Heart left ventricle (tissue), 16 donors: ENCODE measurements at places on chromosomes 6 and 20.

- DNase-seq, result no peak
Measured at GRCh38 chr20:63767886-63768285, 28.3 kb downstream of the SLC2A4RG start.

DNA sequence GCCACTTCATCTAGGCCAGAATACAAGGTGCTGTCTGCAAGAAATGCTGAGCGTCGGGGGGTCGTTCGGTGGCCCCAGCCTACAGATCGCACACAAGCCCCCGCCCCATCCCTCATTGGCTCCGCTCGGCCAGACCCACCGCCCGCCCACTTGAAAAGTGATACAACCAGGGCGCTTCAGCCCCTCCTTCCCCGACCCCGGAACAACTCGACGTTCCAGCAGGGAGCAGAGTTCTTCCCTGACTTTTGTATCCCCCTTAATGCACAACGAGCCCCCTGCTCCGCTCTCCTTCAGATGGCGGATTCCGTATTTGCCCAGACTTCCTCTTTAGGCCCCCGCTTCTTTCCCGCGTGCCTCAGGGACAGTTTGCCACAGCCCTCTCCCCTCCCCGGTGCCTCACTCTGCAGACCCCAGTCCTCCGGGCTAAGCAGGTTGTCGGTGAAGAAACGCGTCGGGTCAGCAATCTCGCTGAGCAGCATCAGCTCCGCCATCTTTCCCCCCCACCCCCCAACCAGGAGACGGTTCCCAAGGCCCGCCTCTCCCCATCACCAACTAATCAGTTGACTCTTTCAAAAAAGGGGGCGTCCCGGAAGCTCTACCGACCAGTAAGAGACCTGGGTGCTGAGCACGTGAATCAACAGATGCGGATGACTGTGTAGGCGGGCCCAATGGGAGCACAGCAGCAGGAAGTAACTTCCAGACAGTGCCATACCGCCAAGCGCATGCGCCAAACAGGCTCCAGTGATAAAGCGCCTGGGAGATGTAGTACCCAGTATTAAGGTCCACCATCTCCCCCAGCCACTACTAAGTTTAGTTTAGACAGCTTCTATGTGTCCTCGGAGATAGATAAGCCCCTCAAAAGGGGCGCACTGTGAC, at the start of gene ATF6B:
Gene ATF6B, minus strand, starts transcription at position 530 of the 876 bp plus-strand sequence. Its CDS starts 39 bp downstream, at position 491.
- DNase-seq, result peak; percentile 99

DNA sequence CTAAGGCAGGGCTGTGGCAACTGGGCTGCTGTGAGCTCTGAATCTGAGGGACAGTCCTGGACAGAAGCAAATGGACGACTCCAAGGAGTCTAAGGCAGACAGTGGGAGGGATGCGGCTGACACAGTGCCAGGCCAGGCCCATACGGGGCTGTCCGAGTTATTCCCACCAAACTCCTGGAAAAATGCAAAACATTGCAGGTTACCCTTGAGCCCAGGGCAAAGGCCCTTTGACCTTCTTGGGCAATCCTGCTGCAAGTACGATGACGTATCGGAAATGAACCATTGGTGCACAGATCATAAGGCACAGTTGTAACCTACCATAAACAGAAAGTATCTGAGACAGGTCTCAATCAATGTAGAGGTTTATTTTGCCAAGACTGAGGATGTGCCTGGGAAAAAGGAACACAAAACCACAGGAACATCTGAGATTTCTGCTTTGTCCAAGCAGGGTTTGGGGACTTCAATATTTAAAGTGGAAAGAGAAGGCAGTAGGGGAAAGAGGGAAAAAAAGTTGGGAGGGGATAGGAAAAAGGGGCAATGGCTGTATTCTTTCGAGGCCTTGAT, 118.9 kb downstream of the DACT2 start:
- no peak for DNase-seq

- DNase-seq, result no peak
Measured at GRCh38 chr6:80268865-80269730, 162.6 kb downstream of the BCKDHB start.

DNA sequence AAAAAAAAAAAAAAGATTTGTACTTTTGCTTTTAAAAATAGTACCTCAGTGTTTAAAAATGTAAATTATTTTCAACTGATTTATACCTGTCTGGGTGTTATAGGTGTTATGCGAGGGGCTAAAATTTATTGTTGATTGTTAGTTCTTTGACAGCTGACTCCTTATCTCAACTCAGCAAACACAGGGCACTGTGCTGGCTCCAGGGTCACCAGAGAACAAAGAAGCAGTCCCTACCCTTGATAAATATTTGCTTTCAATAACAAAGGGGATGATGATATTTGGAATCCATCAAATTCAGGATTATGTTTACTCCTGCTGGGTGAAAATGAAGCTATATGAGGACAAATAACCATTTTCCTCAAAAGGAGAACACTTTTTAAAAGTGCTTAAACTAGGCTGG, 34.2 kb upstream of the KAT14 start:
- DNase-seq, result no peak

DNA sequence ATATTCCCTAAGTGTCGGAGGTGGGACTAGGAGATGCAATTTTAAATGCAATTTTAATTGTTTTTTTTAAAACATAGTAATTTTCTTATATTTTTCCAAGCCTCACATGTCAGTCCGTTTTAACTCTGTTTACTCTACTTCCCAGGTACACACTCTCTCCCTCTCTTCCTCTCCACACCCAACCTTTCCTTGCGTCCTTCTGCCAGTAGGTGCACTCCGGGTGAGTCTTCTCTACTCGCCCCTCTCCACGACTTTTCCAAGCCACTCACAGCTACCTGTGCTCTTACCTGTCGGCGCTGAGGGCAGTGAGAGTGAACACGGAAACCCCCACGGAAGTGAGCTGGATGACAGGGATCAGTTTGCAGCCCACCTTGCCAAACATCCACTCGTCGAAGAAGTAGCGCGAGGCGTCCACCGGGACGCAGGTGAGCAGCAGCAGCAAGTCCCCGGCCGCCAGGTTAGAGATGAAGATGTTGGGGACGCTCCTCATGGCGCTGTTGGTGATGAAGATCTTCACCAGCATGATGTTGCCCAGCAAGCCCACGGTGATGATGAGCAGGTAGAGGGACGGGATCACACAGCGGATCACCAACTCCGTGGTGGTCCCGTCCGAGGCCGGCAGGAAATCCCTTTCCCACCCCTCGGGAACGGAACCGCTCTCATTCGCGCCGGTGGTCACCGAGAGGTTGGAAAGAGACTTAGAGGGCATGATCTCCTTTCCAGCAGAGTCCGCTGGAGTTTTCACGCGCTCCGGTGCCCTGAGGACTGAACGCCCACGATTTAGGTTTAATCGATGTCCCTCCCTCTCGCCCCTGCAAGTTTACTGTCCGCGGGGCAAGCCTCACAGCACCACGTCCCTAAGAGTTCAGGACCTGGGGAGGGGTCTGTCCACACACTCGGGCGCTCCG, 44.5 kb upstream of the GJE1 start:
- DNase-seq, result no peak

GRCh38 chr6:107510108-107510507, 20.2 kb downstream of the SOBP start:
- DNase-seq, result no peak

DNA sequence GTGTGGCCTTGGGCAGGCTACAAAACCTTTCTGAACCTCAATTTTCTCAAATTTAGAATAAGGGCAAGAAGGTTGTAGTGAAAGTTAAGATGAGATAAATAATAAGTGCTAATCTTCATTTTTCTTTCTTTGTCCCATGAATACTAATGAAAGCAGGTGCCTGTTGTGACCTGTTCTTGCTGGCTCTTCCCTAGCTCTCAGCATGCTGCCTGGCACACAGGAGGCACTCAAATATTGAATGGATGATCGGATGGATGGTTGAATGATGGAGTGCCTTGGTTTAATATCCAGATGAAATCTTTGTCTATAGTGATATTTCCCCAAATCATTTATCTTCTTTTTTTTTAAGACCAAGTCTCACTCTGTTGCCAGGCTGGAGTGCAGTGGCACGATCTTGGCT, 15.0 kb downstream of the PBOV1 start:
- DNase-seq, result no peak

DNA sequence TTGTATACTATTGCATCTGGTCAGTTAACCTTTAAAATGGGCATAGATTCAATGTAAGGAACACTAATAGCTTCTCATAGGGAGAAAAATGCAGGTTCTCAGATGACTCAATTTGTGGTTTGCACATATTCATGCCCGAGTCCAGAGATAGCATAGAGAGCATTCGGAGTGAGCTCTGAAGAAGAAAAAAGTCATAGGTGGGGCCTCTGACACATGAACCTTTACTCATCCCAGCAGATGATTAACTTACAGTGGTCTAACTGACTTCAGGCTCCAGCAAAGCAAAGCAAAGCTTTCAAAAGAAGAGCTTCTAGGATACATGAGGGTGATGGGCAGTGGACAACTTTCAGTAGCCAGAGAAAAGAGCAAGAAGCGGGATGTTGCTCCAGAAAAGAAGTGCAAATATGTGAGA, 55.3 kb upstream of the BTN3A2 start:
- DNase-seq, result no peak

- DNase-seq, result no peak
Measured at GRCh38 chr6:128463942-128464341, 56.5 kb downstream of the PTPRK start.

DNA sequence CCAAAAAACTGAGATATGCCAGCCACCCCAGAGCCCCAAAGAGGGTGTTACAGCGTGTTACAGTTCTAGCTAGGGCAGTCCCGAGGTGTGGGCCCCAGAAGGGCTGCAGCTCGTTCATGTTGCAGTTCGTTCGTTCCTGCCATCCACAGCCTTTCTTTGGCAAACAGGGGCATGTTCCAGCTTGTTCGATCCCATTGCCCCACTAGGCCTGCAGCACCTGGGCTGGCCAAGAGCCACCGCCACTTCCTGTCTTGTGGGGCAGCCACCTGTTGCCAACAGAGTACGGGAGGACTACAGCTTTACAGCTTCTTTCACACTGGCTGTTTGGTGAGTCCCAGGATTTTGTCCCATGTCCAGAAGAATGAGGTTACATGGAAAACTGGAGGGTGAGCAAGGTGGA, 198.1 kb downstream of the MMUT start:
- no peak for DNase-seq

GRCh38 chr20:36728986-36729385, 16.9 kb downstream of the NDRG3 start:
- no peak for DNase-seq

GRCh38 chr6:83592770-83593394, 80.5 kb downstream of the PRSS35 start:
- DNase-seq, result no peak

GRCh38 chr20:16004108-16004854, 569.0 kb downstream of the KIF16B start:
- DNase-seq, result peak; percentile 60

DNA sequence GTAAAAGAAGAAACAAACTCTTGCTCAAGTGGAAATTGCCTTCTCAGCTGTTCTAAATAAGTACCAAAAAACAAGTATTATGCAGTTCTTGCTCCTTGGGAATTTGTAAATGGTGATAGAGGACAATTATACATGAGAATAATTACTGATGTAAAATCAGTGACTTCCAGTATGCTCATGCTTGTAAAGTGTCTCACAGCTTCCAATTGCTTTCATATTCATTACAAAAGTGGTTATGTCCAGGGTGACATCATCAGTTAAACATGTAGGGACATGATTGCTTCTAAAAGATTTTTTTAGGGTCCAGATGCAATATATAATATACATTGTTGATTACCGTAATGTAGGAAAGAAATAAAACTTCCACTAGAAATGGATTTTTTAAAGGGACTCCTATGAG, 122.8 kb upstream of the B3GAT2 start:
- no peak for DNase-seq

- DNase-seq, result no peak
Measured at GRCh38 chr6:30640481-30640880, 6.5 kb upstream of the C6orf136 start.

- no peak for DNase-seq
Measured at GRCh38 chr20:53668992-53669391, 75.4 kb upstream of the ZNF217 start.

DNA sequence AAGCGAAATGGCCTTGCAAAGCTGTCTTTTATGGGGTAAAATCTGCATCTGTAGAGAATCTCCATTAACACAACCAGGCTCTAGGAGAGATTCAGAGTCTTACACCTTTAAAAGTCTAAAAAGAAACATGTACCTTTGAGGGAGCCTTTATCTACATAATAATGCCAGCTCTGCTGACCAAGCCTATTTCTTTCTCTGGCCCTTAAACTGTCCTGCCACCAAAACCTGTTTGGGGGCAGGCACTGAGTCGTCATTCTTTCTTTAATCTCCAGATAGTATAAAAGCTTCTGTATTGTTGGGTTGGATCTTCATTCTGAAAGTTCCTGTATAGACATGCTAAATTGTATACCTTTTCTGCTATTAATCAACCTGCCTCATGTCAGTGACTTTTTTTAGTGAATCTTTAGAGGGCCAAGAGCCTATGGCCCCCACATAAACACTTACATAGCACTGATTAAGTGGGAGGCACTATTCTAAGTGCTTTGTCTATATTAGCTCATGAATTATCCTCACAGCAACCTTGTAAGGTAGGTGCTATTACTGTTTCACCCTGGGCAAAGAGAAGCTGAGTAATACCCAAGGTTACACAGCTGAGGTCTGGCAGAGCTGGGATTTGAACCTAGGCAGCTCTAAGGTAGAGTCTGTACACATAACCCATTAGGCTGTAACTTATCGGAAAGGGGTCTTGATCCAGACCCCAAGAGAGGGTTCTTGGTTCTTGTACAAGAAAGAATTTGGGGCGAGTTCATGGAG, 232.3 kb upstream of the DTNBP1 start:
- no peak for DNase-seq

DNA sequence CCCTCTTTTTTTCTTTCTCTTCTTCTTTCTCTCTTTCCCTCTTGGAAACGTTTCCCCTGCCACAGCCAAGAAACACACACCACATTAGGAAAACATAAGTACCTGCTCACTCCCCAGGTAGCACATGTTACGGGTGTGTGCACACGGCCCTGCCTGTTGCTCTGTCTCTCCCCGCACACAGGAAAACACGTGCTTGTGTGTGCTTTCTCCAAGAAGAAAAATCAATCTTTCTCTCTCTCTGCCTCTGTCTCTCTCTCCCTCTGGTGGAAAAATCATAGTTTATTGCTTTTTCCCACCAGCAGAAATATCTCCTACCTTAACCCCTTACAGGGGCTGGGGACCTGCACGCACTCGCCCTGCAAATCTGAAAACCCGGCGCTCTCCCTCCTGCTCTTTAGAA, 102.3 kb downstream of the EDN3 start:
- DNase-seq, result no peak

DNA sequence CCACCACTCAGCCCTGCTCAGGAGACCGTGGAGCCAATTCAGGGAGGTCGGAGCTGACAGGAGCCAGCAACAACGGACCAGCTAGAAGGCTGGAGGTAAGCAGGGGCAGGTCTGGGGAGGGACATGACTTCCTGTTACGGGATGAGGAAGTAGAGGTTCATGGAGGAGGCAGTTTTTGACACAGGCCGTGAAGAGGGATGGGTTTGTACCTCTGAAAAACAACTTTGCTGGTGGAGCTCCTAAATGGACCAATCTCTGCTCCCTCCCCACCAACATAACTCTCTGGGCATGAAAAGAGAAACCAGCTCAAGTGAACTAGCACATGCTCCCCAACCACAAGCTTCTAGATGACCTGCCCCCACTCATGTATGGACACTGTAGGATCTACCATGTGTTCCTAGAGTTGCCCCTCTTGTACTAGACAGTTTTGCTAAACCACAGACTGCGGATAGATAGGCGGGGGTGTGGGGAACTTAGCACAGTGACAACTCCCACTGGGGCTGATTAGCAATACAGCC, 31.4 kb downstream of the RALGAPA2 start:
- no peak for DNase-seq
